Activated T-helper 1 cell treated with anti-CD3 and anti-CD28 coated beads, Interleukin-2, amount 50 U/mL, for 16 hours (primary cell): ENCODE measurements at places on chromosomes 11 and 22.
A peak's percentile ranks its signal among the peaks of the same experiment; 100 is the strongest.

DNA sequence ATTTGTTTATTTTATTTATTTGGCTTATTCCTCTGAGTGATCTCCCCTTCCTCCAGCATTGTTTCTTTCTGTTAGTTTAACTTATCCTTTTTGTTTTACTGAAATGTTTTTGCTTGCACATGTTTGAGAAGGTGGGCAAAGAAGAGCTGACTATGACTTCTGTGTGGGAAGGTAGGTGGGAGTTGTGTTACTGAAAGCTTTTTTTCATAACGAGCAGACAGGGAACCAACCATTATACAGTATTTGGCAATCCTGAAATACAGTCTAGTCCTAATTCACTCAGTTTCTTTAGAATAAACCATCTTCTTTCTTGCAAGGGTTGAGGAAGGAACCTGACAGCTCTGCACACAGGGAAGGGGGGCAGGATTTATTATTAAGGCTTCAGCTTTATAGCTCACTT is 37.0 kb upstream of the PAK1 start:
- no peak for DNase-seq

- DNase-seq: no peak
Observed at GRCh38 chr11:57498540-57498939, 17.0 kb downstream of the SLC43A1 start.

DNA sequence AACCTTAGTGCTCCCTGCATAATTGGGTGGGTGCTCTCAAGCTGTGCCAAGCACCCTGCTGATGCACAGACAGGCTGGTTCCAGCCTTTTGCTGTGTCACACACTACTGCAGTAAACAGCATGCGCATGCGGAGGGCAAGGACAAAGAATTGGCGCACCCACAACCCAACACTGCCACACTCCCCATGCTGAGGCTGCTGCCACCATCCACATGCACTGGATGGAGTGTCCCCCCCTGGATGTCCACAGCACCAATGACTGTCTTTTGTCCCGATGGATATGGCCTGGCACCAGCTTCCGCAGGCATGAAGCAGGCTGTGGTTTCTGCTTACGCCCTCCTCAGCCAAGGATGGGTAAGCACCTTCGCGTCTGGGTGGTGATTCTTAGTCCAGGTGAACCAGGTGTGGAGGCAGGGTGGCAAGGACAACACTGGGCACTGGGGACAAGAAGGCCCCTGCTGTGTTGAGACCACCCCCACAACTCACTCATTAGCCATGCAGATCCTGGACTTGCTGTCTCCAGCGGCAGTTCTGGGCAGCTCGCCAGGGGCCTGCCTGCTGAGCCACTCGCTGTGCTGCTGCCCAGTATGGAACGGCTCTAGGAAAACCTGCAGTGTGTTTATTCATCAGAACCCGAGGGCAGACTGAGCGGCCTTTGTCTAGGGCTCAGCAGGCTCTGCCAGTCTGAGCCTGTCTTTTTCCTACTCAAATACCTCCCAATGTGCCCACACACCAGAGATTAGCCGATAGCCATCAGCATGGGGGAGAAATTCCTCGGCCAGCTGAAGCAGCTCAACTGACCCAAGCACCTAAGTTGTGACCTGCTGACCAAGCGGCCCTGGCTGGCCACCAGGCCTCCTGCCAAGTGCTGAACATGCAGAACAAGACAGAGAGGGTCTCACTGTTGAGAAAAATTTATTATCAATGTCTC is 8.2 kb upstream of the NAP1L4 start:
- DNase-seq: no peak

GRCh38 chr11:129373489-129373953 is 2.1 kb upstream of the BARX2 start:
- DNase-seq: no peak

- no peak for DNase-seq
Observed at GRCh38 chr11:130653838-130654636, 205.6 kb downstream of the ADAMTS15 start.

- no peak for DNase-seq
Observed at GRCh38 chr11:84865257-84865656, 761.9 kb downstream of the DLG2 start.

GRCh38 chr11:24900960-24901549 is 404.2 kb downstream of the LUZP2 start:
- no peak for DNase-seq

- no peak for DNase-seq
Observed at GRCh38 chr22:48744967-48745841, 1082.5 kb downstream of the BRD1 start.

- no peak for DNase-seq
Observed at GRCh38 chr11:65788821-65789220, 2.0 kb downstream of the OVOL1 start.

GRCh38 chr11:47233051-47233450 is 15.6 kb downstream of the ACP2 start:
- no peak for DNase-seq

GRCh38 chr11:75510004-75510722 is 15.6 kb downstream of the GDPD5 start:
- no peak for DNase-seq

DNA sequence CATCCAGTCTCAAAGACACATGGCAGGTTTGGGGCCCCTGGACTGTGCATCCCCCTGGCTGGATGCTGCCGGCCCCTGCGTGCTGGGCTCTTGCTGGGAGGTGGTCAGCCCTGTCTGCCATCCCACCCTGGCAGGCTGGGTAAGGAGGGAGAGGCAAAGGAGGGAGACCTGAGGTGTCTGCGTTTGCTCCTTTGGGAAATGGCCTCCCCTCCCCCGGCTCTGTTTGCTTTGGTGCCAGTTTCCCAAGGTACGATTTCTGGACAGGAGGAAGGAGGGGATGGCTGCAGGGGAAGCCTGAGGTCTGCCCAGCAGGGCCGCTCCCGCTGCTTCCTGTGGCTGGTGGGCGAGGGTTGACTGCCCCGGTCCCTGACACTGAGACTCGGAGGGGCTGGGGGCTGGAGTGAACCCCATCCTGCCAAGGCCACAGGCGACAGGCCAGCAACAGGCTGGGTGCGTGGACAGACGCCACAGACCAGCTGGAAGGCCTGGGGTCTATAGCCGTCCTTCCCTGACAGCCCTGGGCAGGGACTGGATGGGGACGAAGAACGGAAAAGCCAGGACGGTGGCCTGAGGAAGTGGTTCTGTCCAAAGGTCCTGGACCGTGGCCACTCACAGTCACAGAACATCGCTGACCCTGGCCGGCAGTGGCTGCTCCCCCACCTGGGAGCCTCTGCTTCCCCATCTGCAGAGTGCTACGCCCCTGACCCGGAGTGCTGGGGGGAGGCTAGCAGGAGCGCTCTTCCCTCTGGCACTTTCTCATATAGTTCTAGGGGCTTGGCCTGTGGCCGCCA is 38.0 kb downstream of the OSBPL5 start:
- no peak for DNase-seq

DNA sequence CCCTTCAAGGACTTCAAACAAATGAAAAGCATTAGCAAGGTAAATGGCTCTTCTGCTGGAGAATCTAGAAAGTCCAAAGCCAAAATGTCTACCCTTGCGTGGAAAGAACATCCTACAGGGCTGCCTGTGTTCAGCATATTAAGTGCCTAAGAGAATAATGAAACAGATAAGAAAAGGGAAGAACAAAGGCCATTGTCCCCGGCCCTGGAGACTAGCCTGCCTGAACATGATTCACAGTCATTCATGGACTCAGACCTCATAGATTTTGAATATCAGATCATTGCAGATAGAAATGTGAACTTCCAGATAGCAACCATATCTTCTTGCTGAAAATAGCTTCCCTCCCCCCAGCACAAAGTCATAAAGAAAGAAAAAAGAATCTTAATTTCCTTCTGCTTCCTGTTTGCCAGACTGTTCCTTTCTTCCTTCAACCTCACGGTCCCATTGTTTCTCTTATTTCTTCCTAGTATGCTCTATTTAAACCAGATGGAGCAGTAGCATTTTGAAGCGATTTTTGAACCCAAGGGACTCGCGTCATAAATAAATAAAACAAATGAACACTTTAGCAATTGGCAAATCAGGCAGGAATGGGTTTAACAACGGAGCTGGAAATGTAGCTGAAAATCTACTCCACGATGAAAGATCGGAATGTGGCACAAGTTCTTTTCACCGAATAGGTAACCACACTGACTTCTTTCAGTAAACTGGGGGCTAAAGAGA is 408.2 kb upstream of the CCDC90B start:
- no peak for DNase-seq

DNA sequence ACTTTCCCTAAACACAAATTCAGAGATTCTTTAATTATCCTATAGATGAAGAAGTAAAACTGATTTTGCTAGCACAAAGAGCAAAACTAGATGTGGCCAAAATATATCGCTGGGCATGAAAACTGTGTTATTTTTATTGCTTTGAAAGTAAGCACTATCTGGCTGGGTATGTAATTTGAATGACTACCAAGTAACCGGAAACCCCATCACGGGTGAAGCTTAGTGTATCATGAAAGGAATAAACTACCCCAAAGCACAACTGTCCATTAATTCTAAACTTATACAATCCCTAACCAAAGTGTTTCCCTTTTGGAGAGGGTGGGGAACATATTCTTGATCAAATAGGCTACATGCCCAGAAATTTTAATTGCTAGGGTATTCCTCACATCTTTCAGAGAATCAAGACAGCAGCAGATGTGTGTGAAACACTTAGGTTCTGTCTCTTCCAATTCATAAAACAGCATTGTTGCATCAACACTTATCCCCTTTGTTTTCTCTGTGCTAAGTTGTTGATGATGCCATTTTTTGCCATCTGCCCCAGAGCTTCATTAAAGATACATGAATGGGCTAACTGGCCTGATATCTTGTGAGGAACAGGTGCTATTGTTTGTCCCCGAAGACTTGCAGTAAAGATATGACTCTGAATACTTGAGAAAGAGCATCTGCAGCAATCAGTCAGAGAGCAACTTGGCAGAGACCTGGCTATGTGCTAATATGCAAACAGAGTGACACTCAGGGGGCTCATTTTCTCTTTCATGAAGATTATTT is 238.2 kb downstream of the SOX6 start:
- DNase-seq: no peak

DNA sequence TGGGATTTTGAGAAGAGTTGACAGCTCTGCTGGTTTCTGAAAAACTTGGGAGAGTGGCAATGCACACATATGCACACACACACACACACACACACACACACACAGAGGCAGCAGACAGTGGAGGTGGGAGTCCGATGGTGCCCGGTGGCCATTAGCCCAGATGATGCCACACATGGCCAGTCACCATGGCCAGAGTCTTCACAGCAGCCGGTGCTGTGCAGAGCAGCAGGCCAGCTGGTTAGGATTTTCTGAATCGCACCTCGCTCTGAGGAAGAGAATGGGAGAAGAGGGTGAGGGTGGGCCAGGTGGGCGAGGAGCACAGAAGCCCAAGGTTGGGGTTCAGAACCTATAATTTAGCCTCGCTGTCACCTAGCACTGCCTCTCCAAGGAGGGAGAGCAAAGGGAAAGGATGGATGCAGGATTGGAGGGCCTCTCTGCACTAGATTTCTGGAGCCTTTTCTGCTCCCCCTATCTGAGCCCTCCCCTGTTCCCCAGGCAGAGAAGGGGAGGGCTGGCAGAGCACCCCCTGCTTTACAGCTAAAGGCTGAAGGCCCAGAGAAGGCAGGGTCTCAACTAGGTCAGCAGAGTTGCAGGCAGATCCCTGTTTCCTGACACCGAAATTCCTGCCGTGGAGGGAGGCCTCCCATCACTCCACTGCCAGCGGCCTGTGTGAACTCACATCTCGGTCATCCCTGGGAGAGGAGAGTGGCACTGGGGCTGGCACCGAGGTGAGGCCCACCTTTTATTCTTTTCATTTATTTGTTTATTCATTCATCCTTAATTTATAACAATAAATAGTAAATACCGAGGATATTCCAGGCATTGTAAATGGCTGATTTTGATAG is 25.8 kb upstream of the FXYD6 start:
- no peak for DNase-seq

DNA sequence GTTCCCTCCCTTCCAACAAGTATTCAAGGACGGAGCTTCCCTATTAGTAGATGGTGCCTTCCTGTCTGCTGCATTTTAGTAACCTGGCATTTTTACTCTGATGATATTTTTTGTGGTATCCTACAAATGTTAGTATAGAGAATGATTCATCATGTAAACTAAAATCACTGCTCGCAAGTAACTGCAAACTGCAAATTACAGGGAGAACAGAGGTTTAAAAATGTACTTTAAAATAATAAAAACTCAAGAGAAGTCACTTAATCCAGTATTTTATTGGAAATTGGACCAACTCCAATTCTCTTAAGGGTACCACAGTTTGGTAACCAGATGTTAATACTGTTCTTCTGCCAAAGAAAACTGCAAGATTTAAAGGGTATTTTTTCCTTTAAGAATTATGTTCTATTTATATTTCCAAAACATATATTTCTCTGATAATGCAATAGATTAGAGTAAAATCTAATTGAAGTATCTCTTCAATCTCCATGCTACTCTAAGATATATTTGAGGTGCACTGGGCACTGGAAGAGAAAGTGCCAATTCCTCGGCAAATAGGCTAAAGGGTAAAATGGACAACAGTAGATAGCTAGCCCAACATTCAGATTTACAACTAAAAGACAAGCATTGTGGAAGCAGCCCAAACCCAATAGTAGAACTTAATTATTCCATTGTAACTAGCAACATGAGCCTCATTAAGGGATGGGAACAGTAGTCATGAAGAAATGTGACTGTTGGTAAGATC is 298.0 kb downstream of the TTC28 start:
- no peak for DNase-seq

GRCh38 chr22:31290494-31291471 is 1.5 kb downstream of the PIK3IP1 start:
- peak; percentile 89 for DNase-seq

GRCh38 chr22:19732403-19733113 is 9.2 kb downstream of the GP1BB start:
- DNase-seq: no peak

GRCh38 chr11:31974366-31975136 is 116.3 kb upstream of the RCN1 start:
- no peak for DNase-seq

GRCh38 chr11:71249301-71249700 is 3.1 kb downstream of the SHANK2 start:
- no peak for DNase-seq

- DNase-seq: peak; percentile 81
Observed at GRCh38 chr22:37244114-37244921, at the start of gene RAC2. Gene RAC2 (minus strand): TSS chr22:37244269. CDS start chr22:37244148, 121 bp downstream.

- DNase-seq: no peak
Observed at GRCh38 chr11:3616721-3617460, 24.9 kb downstream of the ART5 start.

DNA sequence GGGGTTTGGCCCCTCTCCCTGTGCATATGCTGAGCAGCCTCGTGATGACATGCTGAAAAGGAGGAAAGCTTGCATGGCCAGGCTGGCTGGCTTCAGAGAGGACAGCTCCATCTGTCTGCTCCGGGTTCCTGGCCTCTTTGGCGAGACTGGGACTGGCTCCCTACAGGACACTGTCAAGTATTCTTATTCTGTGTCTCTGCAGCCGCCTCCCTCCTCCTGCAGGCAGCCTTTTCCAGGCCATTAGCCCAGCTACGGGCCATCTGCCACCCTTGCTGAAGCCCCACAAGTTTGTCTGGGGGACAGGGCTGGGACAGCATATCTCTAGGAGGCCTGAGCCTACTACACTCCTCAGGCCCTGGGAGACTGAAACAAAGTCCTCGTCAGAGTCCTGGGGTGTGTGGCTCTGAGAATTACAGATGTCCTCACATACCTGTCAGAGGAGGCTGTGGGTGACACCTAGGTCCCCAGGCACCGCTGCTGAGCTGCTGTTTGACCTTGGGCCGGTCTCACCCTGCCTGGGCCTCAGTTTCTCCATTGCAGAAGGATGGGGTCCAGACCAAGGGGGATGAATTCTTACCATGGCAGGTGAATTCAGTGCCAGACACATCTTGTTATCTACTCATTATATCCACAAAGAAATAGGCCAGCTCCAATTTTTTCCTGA is 11.0 kb downstream of the MRGPRG start:
- DNase-seq: no peak

- no peak for DNase-seq
Observed at GRCh38 chr11:43392713-43393112, 34.0 kb downstream of the TTC17 start.
